ENCODE measurements at places on chromosomes 3 and 15. TPM values are rescaled to one million over a fixed set of nuclear protein-coding genes. Genes with fewer than 3 reads are reported as not detected.

The FBLN2 gene
- 334 TPM for total RNA-seq

DNA sequence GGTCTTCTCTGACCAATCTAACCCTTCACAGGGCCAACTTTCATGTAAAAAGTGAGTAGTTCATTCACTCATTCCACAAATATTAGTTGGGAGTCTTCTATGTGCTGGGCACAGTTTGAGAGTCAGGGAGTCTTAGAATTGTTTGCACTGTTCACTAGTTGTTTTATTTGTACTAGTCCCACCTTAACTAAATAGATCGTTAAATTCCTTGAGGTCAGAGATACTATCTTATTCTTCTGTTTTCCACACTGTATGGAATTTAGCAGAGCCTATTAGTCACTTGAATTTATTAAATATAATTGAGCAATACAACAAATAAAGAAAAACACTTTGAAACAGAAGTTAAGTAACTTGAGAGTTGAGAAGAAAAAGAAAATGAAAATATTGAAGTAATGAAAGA, 40.8 kb upstream of the SPTSSB start:
- H3K36me3 ChIP-seq = no peaks in the 10 kb centered on the region
- H3K27me3 ChIP-seq = no peaks in the 10 kb centered on the region
- H3K27ac ChIP-seq = no peak overlapping the region

The NOX5 gene
- 10.7 TPM for total RNA-seq

- H3K27me3 ChIP-seq = no peaks in the 10 kb centered on the region
- H3K4me3 ChIP-seq = no peak overlapping the region
- DNase-seq = no peak
- no peak overlapping the region for H3K27ac ChIP-seq
- H3K36me3 ChIP-seq = no peaks in the 10 kb centered on the region
Measured at GRCh38 chr3:187430576-187430975, 62.4 kb downstream of the RTP4 start.

The HHLA2 gene
- 6.7 TPM for total RNA-seq

Data from testis (tissue), 5 donors.